Psoas muscle (tissue), 8 donors: ENCODE measurements at places on chromosomes 3 and 15. TPM values are rescaled to one million over a fixed set of nuclear protein-coding genes. Genes with fewer than 3 reads are reported as not detected.

GRCh38 chr3:8739757-8740504 is 6.3 kb downstream of the CAV3 start:
- peaks cover 63% of the 10 kb centered on the region for H3K4me1 ChIP-seq
- H3K27ac ChIP-seq, result peak overlapping the region; percentile 79
- no peak for DNase-seq
- no peak overlapping the region for H3K4me3 ChIP-seq
- no peaks in the 10 kb centered on the region for H3K36me3 ChIP-seq
- no peaks in the 10 kb centered on the region for H3K27me3 ChIP-seq

DNA sequence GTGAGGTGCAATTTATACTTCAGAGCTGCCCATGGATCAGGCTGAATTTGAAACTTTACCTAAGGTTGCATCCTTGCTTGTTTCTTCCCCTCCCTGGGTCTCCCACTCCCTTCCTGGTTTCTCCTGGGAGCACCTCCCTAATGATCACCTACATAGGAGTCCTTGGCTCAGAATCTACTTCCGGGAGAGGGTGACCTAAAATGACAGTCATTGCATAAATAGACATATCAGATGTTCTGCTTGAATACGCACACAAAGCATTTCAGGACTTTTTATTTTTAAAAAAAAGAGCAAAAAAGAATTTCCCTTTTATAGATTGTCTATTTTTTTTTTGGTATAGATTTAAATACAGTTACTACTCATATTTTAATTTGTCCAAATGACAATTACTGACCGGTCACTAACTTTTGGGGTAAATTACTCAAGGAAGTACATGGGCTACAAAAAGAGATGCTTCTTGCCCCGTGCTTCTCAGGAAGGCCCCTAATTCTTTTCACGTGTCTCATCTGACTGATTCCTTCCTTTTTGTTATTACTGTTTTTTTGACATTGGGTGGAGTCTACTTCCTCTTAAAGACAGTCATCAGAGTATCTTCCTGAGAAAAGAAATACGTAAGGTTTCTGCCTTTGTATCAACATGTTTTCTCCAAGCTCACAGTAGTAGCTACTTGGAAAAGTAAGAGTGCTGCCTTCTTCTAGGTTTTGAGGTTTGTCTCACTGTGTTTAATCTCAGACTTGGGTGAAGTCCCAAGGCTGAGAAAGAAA is 4.9 kb upstream of the MYZAP start:
- H3K36me3 ChIP-seq, result no peaks in the 10 kb centered on the region
- H3K4me3 ChIP-seq, result no peak overlapping the region
- DNase-seq, result no peak

DNA sequence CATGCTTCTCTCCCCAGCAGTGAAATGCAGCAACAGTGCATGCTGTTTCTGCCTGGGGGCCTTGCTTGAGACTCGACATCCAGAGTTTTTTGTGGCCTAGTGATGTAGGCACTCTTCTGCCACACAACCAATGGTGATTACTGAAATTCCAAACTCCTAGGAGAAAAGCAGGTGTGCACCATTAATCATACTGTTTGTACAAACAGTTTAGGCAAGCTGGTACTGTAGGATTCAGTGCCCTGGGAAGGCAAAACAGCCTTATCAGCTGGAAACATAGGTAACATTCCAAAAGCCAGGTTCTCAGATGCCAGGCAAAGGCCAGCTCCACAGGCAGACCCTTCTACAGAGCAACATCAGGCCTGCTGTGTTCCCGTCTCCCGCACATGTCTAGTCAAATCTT is 17.5 kb upstream of the RBP1 start:
- H3K36me3 ChIP-seq, result peaks cover 8% of the 10 kb centered on the region
- H3K27ac ChIP-seq, result no peak overlapping the region
- H3K4me1 ChIP-seq, result no peaks in the 10 kb centered on the region
- no peak overlapping the region for H3K4me3 ChIP-seq

DNA sequence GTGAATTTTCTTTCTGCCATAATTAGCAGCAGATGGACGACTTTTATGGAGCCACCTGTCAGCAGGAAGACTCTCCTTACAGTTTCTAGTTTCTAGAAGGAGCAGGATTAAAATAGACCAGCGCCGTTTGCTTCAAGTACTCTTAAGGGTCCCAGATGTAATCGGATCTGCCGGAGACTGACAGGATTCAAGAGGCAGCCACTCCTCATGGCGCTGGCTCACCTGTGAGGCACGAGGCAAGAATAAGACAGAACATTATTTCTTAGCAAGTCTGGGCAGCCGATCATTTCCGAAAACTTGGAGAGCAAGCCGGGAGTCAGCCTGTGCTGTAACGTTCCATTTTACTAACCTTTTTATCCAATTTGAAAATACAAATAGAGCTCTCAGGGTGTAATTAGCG is 410.4 kb upstream of the RORA start:
- H3K36me3 ChIP-seq, result no peaks in the 10 kb centered on the region
- peak overlapping the region; percentile 27 for H3K4me3 ChIP-seq
- no peaks in the 10 kb centered on the region for H3K27me3 ChIP-seq
- H3K4me1 ChIP-seq, result no peaks in the 10 kb centered on the region
- H3K27ac ChIP-seq, result peak overlapping the region; percentile 62

DNA sequence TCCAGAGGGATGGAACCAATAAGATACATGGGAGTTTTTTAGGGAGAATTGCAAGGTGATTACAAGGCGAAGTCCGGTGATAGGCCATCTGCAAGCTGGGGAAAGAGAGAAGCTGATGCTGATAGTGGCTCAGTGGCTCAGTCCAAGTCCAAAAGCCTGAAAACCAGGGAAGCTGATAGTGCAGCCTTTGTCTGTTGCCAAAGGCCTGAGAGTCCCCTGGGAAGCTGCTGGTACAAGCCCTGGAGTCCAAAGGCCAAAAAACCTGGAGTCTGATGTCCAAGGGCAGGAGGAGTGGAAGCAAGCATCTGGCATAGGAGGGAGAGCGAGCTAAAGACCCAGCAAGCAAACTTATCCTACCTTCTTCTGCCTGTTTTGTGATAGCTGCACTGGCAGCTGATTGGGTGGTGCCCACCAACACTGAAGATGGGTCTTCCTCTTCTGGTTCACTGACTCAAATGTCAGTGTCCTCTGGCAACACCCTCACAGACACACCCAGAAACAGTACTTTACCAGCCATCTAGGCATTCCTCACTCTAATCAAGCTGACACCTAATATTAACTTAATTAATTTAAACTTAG is 16.7 kb downstream of the TFG start:
- no peak overlapping the region for H3K4me3 ChIP-seq
- no peak for DNase-seq
- peaks cover 77% of the 10 kb centered on the region for H3K36me3 ChIP-seq
- no peaks in the 10 kb centered on the region for H3K27me3 ChIP-seq

- H3K27me3 ChIP-seq, result no peaks in the 10 kb centered on the region
- no peak for DNase-seq
- no peak overlapping the region for H3K4me3 ChIP-seq
- H3K4me1 ChIP-seq, result no peaks in the 10 kb centered on the region
- no peak overlapping the region for H3K27ac ChIP-seq
Observed at GRCh38 chr3:51729042-51729633, 22.3 kb downstream of the GRM2 start.

DNA sequence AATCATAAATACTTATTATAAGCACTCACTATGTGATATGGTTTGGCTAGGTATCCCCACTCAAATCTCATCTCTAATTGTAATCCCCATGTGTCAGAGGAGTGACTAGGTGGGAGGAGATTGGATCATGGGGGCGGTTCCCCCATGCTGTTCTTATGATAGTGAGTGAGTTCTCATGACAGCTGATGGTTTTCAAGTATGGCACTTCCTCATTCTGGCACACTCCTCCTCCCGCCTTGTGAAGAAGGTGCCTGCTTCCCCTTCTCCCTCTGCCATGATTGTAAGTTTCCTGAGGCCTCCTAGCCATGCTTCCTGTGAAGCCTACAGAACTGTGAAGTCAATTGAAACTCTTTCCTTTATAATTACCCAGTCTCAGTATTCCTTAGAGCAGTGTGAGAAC is 53.3 kb upstream of the CHMP2B start:
- H3K27ac ChIP-seq, result no peak overlapping the region
- no peaks in the 10 kb centered on the region for H3K36me3 ChIP-seq
- no peaks in the 10 kb centered on the region for H3K27me3 ChIP-seq
- H3K4me1 ChIP-seq, result no peaks in the 10 kb centered on the region
- DNase-seq, result no peak

DNA sequence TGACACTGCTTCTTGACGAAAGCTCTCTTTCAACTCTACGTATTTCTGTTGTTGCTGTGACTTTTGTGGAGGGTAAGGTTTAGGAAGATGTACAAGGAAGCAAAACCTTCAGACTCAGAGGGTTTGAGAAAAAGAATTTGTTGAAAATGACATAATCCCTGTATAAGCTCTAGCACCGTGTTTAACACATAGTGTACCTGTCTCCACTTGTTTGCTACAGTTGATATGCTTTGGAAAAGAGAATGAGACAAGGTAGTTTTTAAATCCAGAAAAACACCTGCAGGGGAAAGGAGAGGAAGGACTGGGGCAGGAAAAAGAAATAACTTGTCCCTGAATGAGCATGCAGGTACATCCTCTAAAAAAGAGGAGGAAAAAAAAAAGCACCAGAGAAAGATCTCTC is 29.6 kb upstream of the CP start:
- no peak overlapping the region for H3K4me3 ChIP-seq
- no peak overlapping the region for H3K27ac ChIP-seq
- no peaks in the 10 kb centered on the region for H3K27me3 ChIP-seq
- peaks cover 6% of the 10 kb centered on the region for H3K4me1 ChIP-seq
- no peaks in the 10 kb centered on the region for H3K36me3 ChIP-seq

DNA sequence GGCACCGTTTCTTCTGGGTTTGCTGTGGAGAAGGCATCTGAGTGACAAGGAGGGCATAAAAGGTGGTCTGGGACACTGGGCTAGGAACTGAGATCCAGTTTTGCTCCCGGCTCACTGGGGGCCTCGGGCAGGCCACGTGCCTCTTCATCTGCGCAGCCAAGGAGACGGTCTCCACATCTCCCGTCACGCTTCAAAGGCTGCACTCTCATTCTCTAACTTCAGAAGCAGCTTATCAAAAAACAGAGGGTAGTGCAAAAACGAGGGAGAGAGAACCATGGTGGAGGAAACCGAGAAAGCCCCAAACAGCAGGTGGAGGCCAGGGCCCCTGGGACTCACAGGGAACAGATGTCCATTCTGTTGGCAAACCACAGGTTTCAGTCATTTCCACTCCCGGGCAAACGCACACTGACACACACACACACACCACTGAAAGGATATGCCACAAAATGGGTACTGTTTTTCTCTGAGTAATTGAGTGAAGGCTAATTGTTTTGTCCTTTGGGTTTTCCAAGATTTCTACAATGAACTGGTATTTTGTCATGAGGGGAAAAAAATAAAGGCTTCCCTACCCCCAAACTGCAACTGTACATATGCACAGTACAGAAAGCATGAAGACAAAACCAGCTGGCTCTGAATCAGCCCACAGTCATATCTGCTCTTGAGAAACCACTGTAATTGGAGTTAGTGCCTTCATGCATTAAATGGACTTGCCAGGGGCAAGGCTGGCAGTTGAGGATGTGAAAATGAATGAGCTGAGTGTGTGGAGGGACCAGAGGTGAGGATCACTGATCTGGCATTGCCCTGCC is 71.9 kb downstream of the MGLL start:
- no peaks in the 10 kb centered on the region for H3K36me3 ChIP-seq
- peaks cover 45% of the 10 kb centered on the region for H3K4me1 ChIP-seq
- no peaks in the 10 kb centered on the region for H3K27me3 ChIP-seq
- peak overlapping the region; percentile 70 for H3K27ac ChIP-seq

DNA sequence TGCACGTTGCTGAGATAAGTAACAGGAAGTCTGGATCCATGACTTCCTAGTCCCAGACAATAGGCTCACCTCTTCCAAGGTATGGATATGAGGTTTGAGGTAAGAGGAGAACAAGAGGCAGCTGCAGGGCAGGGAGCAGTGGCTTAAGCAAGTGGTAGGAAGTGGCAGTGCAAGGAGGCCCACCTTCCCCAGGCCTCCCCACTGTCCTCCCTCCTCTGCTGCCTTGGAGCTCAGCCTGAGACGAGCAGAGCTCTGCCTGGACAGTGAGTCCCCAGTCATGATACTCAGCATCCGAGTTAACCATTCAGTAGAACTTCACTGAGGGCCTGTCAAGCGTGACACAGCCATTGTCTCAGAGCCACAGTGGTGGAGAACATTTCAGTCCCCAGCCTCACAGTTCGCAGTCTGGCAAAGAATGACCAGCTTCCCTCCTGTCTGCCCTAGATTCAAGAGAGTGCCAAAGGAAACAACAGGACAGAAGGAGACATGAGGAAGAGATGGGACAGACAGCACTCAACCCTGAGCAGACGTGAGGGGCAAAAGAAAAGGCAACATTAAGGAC is 41.4 kb upstream of the BOC start:
- peaks cover 18% of the 10 kb centered on the region for H3K4me1 ChIP-seq
- H3K36me3 ChIP-seq, result no peaks in the 10 kb centered on the region
- no peak overlapping the region for H3K4me3 ChIP-seq
- H3K27me3 ChIP-seq, result no peaks in the 10 kb centered on the region
- H3K27ac ChIP-seq, result no peak overlapping the region

- H3K36me3 ChIP-seq, result no peaks in the 10 kb centered on the region
- peak overlapping the region; percentile 58 for H3K4me3 ChIP-seq
- no peak overlapping the region for H3K27ac ChIP-seq
- no peaks in the 10 kb centered on the region for H3K27me3 ChIP-seq
Observed at GRCh38 chr15:98428253-98428989, 219.9 kb upstream of the IGF1R start.

- no peak for DNase-seq
- no peak overlapping the region for H3K4me3 ChIP-seq
- H3K27ac ChIP-seq, result no peak overlapping the region
- no peaks in the 10 kb centered on the region for H3K36me3 ChIP-seq
- no peaks in the 10 kb centered on the region for H3K4me1 ChIP-seq
Observed at GRCh38 chr15:43905755-43906154, 79.0 kb downstream of the WDR76 start.

GRCh38 chr15:65896236-65896635 is 26.9 kb downstream of the RAB11A start:
- H3K27me3 ChIP-seq, result no peaks in the 10 kb centered on the region
- no peak for DNase-seq
- H3K4me3 ChIP-seq, result no peak overlapping the region
- H3K36me3 ChIP-seq, result peaks cover 72% of the 10 kb centered on the region
- H3K4me1 ChIP-seq, result no peaks in the 10 kb centered on the region

The GPR149 gene
- not detected for total RNA-seq

The MOBP gene
- not detected for total RNA-seq

The CNTN4 gene
- total RNA-seq, result 0.42 TPM

The AADAC gene
- 0.71 TPM for total RNA-seq

The UROC1 gene
- total RNA-seq, result 0.08 TPM

The SLC22A14 gene
- 0.64 TPM for total RNA-seq

The TRIM69 gene
- total RNA-seq, result 29.7 TPM

The PP2D1 gene
- total RNA-seq, result not detected

The SLC24A1 gene
- 0.55 TPM for total RNA-seq

The TRIM71 gene
- not detected for total RNA-seq

The RPN1 gene
- 110 TPM for total RNA-seq
